ENCODE measurements at places on chromosomes 11 and 22. TPM values are rescaled to one million over a fixed set of nuclear protein-coding genes. Genes with fewer than 3 reads are reported as not detected.
A peak's percentile ranks its signal among the peaks of the same experiment; 100 is the strongest.

Gene H19
- not detected for total RNA-seq

Gene GSTT2B
- not detected for total RNA-seq

DNA sequence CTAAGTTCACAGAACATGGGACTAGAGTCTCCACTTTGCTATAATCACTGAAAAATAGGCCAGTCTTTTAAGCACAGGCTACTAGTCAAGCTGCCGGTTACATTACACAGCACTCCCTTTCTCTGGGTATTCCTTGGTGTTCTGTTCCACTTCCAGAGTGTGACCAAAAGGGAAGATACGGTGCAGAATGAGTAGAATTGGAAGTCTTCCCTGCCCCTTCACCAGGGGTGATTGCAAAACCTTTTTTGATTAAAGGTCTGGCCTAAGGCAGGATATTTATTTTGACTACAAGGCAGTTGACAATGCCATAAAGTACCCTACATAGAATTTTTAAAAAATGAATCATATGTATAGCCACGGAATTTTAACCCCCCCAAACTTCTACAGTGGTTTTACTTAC lies 59.6 kb upstream of the ADORA2A start:
- H3K27me3 ChIP-seq: no peaks in the 10 kb centered on the region
- H3K4me1 ChIP-seq: no peaks in the 10 kb centered on the region
- H3K36me3 ChIP-seq: peaks cover 34% of the 10 kb centered on the region
- DNase-seq: no peak
- H3K4me3 ChIP-seq: no peak overlapping the region

- no peaks in the 10 kb centered on the region for H3K4me1 ChIP-seq
- H3K4me3 ChIP-seq: no peak overlapping the region
- no peaks in the 10 kb centered on the region for H3K36me3 ChIP-seq
- no peak overlapping the region for H3K27ac ChIP-seq
- no peaks in the 10 kb centered on the region for H3K27me3 ChIP-seq
- DNase-seq: no peak
These were observed 25.1 kb downstream of the OR10A6 start for GRCh38 chr11:7905961-7906429.

- H3K27me3 ChIP-seq: no peaks in the 10 kb centered on the region
- H3K4me3 ChIP-seq: no peak overlapping the region
- no peaks in the 10 kb centered on the region for H3K36me3 ChIP-seq
- no peak for DNase-seq
These were observed 39.3 kb upstream of the BSX start for GRCh38 chr11:123020968-123021367.

GRCh38 chr11:3102641-3102921 lies 45.4 kb upstream of the CARS1 start:
- H3K27ac ChIP-seq: no peak overlapping the region
- H3K4me3 ChIP-seq: no peak overlapping the region
- peaks cover 8% of the 10 kb centered on the region for H3K4me1 ChIP-seq
- no peaks in the 10 kb centered on the region for H3K36me3 ChIP-seq
- no peak for DNase-seq

- H3K36me3 ChIP-seq: no peaks in the 10 kb centered on the region
- no peak for DNase-seq
- no peaks in the 10 kb centered on the region for H3K27me3 ChIP-seq
These were observed 51.5 kb downstream of the LHFPL7 start for GRCh38 chr22:24894998-24895397.

- no peaks in the 10 kb centered on the region for H3K4me1 ChIP-seq
- no peaks in the 10 kb centered on the region for H3K36me3 ChIP-seq
- no peak for DNase-seq
- no peaks in the 10 kb centered on the region for H3K27me3 ChIP-seq
- H3K4me3 ChIP-seq: no peak overlapping the region
These were observed 46.6 kb upstream of the TMEM45B start for GRCh38 chr11:129769059-129769458.

Gene RAG1
- total RNA-seq: 0.44 TPM

Gene PTDSS2
- 28.4 TPM for total RNA-seq

GRCh38 chr11:74948546-74948897 lies 369 bp downstream of the XRRA1 start:
- H3K27ac ChIP-seq: peak overlapping the region; percentile 91
- no peaks in the 10 kb centered on the region for H3K27me3 ChIP-seq
- H3K4me3 ChIP-seq: peak overlapping the region; percentile 89
- no peaks in the 10 kb centered on the region for H3K36me3 ChIP-seq

GRCh38 chr11:66087148-66087908 lies 17.3 kb downstream of the PACS1 start:
- H3K4me1 ChIP-seq: peaks cover 71% of the 10 kb centered on the region

DNA sequence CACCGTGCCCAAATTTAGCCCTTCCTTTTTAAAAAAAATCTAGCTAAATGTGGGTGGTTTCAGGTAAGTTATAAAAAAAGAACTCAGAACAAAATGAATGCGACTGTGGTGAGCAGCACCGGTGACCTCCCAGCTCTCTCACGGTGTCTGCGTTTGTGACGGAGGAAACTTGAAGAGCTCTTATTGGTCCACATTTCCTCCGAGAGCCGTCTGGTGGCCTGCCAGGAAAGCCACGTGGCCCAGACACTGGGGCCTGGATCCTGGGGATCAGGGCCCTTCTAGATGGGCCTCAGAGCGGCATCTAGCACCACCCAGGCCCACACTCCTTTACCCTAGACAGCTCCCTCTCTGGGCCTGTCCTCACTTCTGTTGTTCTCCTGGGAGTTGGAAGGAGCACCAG lies 39.5 kb downstream of the B3GAT1 start:
- H3K4me1 ChIP-seq: no peaks in the 10 kb centered on the region
- no peak overlapping the region for H3K27ac ChIP-seq
- DNase-seq: no peak
- no peaks in the 10 kb centered on the region for H3K36me3 ChIP-seq

- no peaks in the 10 kb centered on the region for H3K4me1 ChIP-seq
- H3K27me3 ChIP-seq: no peaks in the 10 kb centered on the region
- H3K4me3 ChIP-seq: no peak overlapping the region
- DNase-seq: no peak
These were observed 65.1 kb upstream of the RASD2 start for GRCh38 chr22:35475545-35475944.

- H3K27ac ChIP-seq: no peak overlapping the region
- DNase-seq: no peak
- no peaks in the 10 kb centered on the region for H3K27me3 ChIP-seq
- H3K4me3 ChIP-seq: no peak overlapping the region
- H3K36me3 ChIP-seq: no peaks in the 10 kb centered on the region
These were observed 131.4 kb upstream of the UBASH3B start for GRCh38 chr11:122523846-122524805.

DNA sequence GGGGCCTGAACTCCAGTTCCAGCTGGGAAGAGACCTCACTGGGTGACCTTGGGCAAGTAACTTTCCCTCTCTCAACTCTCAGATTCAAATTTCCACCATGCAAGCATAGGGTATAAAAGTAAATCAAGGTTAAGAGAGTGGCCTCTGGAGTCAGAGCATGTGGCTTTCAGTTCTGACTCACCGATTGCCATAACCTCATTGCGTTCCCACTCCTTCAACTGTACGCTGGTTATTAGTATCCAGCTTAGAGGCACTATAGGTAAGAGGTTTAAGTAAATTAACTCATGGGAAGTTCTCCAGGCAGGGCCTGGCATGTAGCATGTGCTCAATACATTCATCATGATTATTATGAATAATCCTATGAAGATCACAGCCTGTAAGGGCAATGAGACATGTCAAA lies 88.3 kb downstream of the FBXO7 start:
- no peak for DNase-seq
- H3K27me3 ChIP-seq: no peaks in the 10 kb centered on the region
- no peaks in the 10 kb centered on the region for H3K36me3 ChIP-seq
- H3K27ac ChIP-seq: no peak overlapping the region
- no peaks in the 10 kb centered on the region for H3K4me1 ChIP-seq

GRCh38 chr22:35170716-35171697 lies 86.3 kb upstream of the HMGXB4 start:
- no peak for DNase-seq
- no peaks in the 10 kb centered on the region for H3K36me3 ChIP-seq
- H3K4me3 ChIP-seq: no peak overlapping the region
- H3K27me3 ChIP-seq: no peaks in the 10 kb centered on the region

- H3K27me3 ChIP-seq: no peaks in the 10 kb centered on the region
- H3K4me3 ChIP-seq: no peak overlapping the region
- H3K36me3 ChIP-seq: peaks cover 10% of the 10 kb centered on the region
- peaks cover 10% of the 10 kb centered on the region for H3K4me1 ChIP-seq
- DNase-seq: no peak
These were observed 35.5 kb upstream of the ST14 start for GRCh38 chr11:130124096-130124495.

DNA sequence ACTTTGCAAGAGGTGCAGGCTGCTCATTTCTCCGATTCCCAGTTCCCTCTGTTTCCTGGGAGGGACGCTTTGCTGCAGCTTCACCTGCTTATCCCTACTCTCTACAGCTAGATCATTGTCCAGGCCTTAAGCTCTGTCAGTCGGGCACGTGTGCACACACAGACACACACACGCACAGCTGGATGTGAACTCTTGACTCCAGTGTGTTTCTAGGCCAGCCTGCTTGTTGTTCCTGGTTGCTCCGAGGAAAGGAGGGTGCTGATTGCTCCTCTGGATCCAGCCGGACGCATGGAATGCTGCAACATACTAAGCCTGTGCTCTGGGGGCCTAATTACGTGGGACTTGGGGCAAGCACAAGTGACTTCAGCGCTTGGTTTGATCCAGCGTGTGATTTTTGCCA lies 19.7 kb downstream of the ZNRF3 start:
- H3K36me3 ChIP-seq: no peaks in the 10 kb centered on the region
- H3K4me1 ChIP-seq: peaks cover 6% of the 10 kb centered on the region
- DNase-seq: no peak
- H3K27me3 ChIP-seq: no peaks in the 10 kb centered on the region

GRCh38 chr11:10592331-10592730 lies 23.9 kb upstream of the LYVE1 start:
- no peaks in the 10 kb centered on the region for H3K27me3 ChIP-seq
- DNase-seq: no peak
- no peak overlapping the region for H3K4me3 ChIP-seq
- no peak overlapping the region for H3K27ac ChIP-seq
- no peaks in the 10 kb centered on the region for H3K4me1 ChIP-seq

DNA sequence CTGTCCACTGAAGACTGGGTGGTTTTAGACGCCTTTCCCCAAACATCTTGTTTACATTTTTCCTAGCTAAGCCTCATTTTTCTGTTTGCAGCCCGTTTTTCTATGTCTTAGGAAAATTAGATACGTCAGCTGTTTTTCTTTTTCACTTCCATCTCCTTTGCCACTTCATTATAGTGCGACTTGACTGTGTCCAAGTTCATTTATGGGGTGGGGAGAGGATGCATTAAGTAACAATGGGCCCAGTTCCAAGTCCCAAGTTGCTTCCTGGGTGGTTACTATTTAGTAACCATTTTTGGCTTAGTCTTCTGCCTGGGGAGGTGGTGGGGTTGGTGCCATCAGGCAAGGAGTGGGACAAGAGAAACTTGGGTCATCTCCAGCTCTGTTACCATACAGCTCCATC lies 83.0 kb downstream of the TRAF6 start:
- H3K27me3 ChIP-seq: no peaks in the 10 kb centered on the region
- no peak overlapping the region for H3K4me3 ChIP-seq
- H3K27ac ChIP-seq: no peak overlapping the region
- H3K4me1 ChIP-seq: peaks cover 29% of the 10 kb centered on the region

GRCh38 chr11:61027141-61027840 lies 55.8 kb downstream of the CD6 start:
- no peak overlapping the region for H3K27ac ChIP-seq

DNA sequence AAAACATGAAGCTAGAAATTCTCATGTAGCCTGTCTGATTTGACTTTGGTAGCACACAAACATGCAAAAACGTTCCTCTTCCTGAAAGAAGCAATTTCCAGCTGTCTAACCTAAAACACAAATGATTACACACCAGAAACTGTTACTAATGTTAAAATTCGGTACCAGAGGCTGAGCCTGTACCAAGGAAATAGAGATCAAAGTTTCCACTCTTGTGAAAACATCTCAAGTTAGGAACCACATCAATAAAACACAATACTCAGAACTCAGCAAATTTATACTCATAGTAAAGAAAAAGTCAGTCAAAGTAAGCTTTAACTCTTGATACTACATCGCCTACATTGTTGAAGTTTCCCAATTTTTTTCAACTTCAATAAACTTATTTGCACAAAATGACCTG lies 107.8 kb downstream of the FCHSD2 start:
- peaks cover 22% of the 10 kb centered on the region for H3K4me1 ChIP-seq
- H3K27ac ChIP-seq: no peak overlapping the region
- H3K27me3 ChIP-seq: no peaks in the 10 kb centered on the region
- no peaks in the 10 kb centered on the region for H3K36me3 ChIP-seq
- DNase-seq: no peak

DNA sequence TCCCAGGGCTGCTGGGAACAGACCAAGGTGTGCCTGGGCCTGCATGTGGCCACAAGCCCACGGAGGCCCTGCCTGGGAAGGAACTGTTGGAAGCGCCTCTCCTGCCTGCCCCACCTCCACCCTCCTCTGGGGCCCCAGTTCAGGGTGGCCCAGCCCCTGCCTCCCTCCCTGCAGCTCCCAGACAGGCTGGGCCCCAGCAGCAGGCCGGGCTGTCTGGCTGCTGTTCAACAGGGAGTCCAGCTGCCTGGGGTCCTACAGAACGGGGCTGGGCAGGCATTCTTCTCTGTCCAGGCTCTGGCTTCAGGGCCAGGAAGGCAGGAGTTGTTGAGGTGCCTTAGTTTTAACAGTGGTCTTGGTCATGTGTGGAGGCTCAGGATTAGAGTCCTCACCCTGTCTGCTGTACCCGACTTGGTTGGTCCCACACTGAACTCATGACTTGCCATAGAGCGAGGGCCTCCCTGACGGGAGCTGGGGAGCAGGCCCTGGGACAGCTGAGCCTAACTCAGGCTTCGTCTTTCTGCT lies 11.8 kb downstream of the PRDM11 start:
- H3K27ac ChIP-seq: no peak overlapping the region
- no peaks in the 10 kb centered on the region for H3K27me3 ChIP-seq
- H3K4me1 ChIP-seq: no peaks in the 10 kb centered on the region
- H3K36me3 ChIP-seq: no peaks in the 10 kb centered on the region

DNA sequence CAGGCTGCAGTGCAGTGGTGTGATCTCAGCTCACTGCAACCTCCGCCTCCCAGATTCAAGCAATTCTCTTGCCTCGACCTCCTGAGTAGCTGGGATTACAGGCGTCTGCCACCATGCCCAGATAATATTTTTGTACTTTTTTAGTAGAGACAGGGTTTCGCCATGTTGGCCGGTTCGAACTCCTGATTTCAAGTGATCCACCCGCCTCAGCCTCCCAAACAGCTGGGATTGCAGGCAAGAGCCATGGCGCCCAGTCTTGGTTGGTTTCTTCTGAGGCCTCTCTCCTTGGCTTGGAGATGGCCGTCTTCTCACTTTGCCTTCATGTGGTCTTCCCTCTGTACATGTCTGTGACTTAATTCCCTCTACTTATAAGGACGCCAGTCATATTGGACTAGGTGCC lies 254.6 kb downstream of the BUD13 start:
- no peaks in the 10 kb centered on the region for H3K27me3 ChIP-seq
- no peak overlapping the region for H3K4me3 ChIP-seq
- H3K27ac ChIP-seq: no peak overlapping the region
- DNase-seq: no peak
- no peaks in the 10 kb centered on the region for H3K36me3 ChIP-seq
- H3K4me1 ChIP-seq: no peaks in the 10 kb centered on the region

- peak; percentile 69 for DNase-seq
- no peaks in the 10 kb centered on the region for H3K36me3 ChIP-seq
- H3K4me1 ChIP-seq: peaks cover 56% of the 10 kb centered on the region
- no peak overlapping the region for H3K27ac ChIP-seq
These were observed 7.0 kb downstream of the FXYD2 start for GRCh38 chr11:117817368-117818040.

GRCh38 chr11:130077671-130078070 lies 8.0 kb downstream of the APLP2 start:
- no peak for DNase-seq
- no peaks in the 10 kb centered on the region for H3K27me3 ChIP-seq
- no peaks in the 10 kb centered on the region for H3K36me3 ChIP-seq
- H3K27ac ChIP-seq: no peak overlapping the region

Gene RAPSN
- 0.29 TPM for total RNA-seq

Gene PUS3
- total RNA-seq: 16.5 TPM

All from CD8-positive, alpha-beta memory T cell (primary cell).